ENCODE measurements at places on chromosomes 3 and 15. TPM values are rescaled to one million over a fixed set of nuclear protein-coding genes. Genes with fewer than 3 reads are reported as not detected.

CNTN3 gene
- not detected for total RNA-seq

GPR156 gene
- total RNA-seq: 0.46 TPM

SPTBN5 gene
- 0.21 TPM for total RNA-seq

SAMD7 gene
- total RNA-seq: not detected

RNF13 gene
- total RNA-seq: 34.3 TPM

VGLL3 gene
- 16.1 TPM for total RNA-seq

HTD2 gene
- total RNA-seq: 7.2 TPM

C3orf49 gene
- not detected for total RNA-seq

DRD3 gene
- not detected for total RNA-seq

MAP2K5 gene
- 9.1 TPM for total RNA-seq

NEK10 gene
- total RNA-seq: 0.64 TPM

GOLGA8M gene
- total RNA-seq: not detected

AP2M1 gene
- 277 TPM for total RNA-seq

GCSAM gene
- total RNA-seq: not detected

GOLGA8J gene
- total RNA-seq: not detected

OSBPL10 gene
- 15.0 TPM for total RNA-seq

GPR171 gene
- total RNA-seq: not detected

ZPLD1 gene
- total RNA-seq: not detected

C15orf62 gene
- not detected for total RNA-seq

PEX11A gene
- 8.4 TPM for total RNA-seq

GPR149 gene
- not detected for total RNA-seq

SLC6A1 gene
- 0.07 TPM for total RNA-seq

DET1 gene
- total RNA-seq: 6.3 TPM

FSIP1 gene
- 0.95 TPM for total RNA-seq

BNC1 gene
- total RNA-seq: 0.98 TPM

GOLGA6L2 gene
- not detected for total RNA-seq

EIF4G1 gene
- 296 TPM for total RNA-seq

Data from A549 treated with dexamethasone at 1 μM for 4 hours (cell line).